ENCODE measurements at places on chromosomes 11 and 22. TPM values are rescaled to one million over a fixed set of nuclear protein-coding genes. Genes with fewer than 3 reads are reported as not detected.

- H3K4me1 ChIP-seq, result no peaks in the 10 kb centered on the region
- H3K27me3 ChIP-seq, result peaks cover 4% of the 10 kb centered on the region
- no peak for DNase-seq
- H3K27ac ChIP-seq, result no peak overlapping the region
- H3K36me3 ChIP-seq, result no peaks in the 10 kb centered on the region
- H3K4me3 ChIP-seq, result no peak overlapping the region
Measured at GRCh38 chr11:35390737-35391682, 28.3 kb downstream of the SLC1A2 start.

- no peaks in the 10 kb centered on the region for H3K27me3 ChIP-seq
- no peak overlapping the region for H3K27ac ChIP-seq
- DNase-seq, result no peak
- no peak overlapping the region for H3K4me3 ChIP-seq
- H3K4me1 ChIP-seq, result peaks cover 25% of the 10 kb centered on the region
- H3K36me3 ChIP-seq, result no peaks in the 10 kb centered on the region
Measured at GRCh38 chr11:3934658-3935057, 79.2 kb downstream of the STIM1 start.

DNA sequence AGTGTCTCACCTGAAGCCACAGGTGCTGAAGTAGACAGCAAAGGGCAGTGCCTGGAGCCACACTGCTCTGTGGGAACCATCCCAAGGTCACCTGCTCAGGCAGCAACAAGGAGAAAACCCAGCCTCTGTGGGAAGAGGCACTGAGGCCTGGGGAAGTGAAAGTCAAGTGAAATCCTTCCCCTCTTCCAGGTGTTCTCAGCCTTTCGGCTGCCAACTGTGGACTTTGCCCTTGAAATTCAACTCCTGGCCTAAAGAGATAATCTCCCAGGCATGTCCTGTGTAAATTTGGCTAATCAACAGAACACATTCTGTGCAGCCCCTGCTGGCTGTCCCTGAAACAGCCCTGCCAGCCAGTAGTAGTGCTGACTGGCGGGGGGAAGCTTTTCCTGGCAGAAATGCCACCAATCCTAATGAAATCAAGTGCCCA, 112.1 kb downstream of the RPL27A start:
- DNase-seq, result no peak
- no peaks in the 10 kb centered on the region for H3K27me3 ChIP-seq
- H3K27ac ChIP-seq, result no peak overlapping the region
- no peaks in the 10 kb centered on the region for H3K4me1 ChIP-seq

DNA sequence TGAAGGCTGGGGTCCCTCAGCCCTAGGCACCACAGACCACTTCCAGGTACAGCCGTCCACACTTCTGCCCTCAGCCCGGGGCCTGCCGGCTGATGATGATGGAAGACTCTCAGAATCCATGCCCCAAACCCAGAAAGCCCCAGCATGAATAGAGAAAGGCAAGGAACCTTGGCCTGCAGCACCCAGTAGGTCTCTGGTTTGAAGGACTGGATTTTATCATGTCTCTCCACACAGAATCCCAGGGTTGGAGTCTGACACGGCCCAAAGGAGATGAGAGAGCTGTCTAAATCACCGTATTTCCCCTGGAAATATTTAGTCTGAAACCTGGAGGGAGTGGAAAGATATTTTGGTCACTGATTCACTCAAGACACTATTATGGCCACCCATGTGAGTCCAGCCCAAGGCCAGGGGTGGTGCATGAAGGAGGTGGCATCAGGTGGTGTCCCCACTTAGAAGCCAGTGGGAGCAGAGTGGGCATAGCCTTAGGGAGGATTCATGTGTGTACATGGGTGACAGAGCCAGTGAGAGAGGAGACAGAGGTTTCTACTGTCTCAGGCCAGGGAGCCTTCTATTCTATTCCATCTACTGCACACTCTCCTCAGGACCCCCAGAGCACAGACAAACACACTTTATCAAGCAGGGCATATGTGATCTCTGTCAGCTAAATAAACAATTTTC, 14.0 kb downstream of the TOP3B start:
- no peaks in the 10 kb centered on the region for H3K27me3 ChIP-seq
- no peak overlapping the region for H3K27ac ChIP-seq
- H3K4me1 ChIP-seq, result no peaks in the 10 kb centered on the region
- H3K4me3 ChIP-seq, result no peak overlapping the region

DNA sequence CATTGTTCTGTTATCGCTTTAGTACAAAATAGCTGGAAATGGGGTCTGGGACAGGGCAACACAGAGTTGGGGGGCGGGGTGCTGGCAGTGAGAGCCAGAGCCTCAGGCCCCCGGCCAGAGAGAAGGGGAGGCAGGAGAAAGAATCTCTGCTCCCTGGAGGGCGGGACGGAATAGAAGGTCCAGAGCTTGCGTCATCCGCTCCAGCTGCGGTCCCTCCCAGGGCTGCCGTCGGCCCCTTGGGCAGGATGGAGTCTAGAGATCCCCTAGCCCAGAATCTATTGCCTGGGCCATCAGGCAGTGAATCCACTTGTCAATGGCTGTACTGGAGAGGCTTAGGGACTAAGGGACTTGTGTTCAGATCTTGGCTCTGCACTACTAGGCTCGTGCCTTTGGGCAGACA, 5.0 kb downstream of the TP53I11 start:
- H3K36me3 ChIP-seq, result no peaks in the 10 kb centered on the region
- DNase-seq, result no peak
- H3K27ac ChIP-seq, result no peak overlapping the region
- H3K4me1 ChIP-seq, result peaks cover 2% of the 10 kb centered on the region
- H3K27me3 ChIP-seq, result no peaks in the 10 kb centered on the region

GRCh38 chr11:2577031-2577990, 122.5 kb downstream of the KCNQ1OT1 start:
- H3K36me3 ChIP-seq, result no peaks in the 10 kb centered on the region
- no peak for DNase-seq
- H3K27me3 ChIP-seq, result no peaks in the 10 kb centered on the region
- no peak overlapping the region for H3K4me3 ChIP-seq
- no peak overlapping the region for H3K27ac ChIP-seq

- H3K4me3 ChIP-seq, result no peak overlapping the region
- peaks cover 18% of the 10 kb centered on the region for H3K27me3 ChIP-seq
- peaks cover 73% of the 10 kb centered on the region for H3K4me1 ChIP-seq
- no peak overlapping the region for H3K27ac ChIP-seq
- no peak for DNase-seq
- no peaks in the 10 kb centered on the region for H3K36me3 ChIP-seq
Measured at GRCh38 chr11:69294571-69295078, 670 bp downstream of the MYEOV start.

- no peaks in the 10 kb centered on the region for H3K36me3 ChIP-seq
- DNase-seq, result no peak
- peaks cover 7% of the 10 kb centered on the region for H3K27me3 ChIP-seq
- no peak overlapping the region for H3K27ac ChIP-seq
- H3K4me1 ChIP-seq, result peaks cover 10% of the 10 kb centered on the region
Measured at GRCh38 chr11:95084509-95084908, 5.1 kb upstream of the ENDOD1 start.

- H3K27ac ChIP-seq, result no peak overlapping the region
- no peak overlapping the region for H3K4me3 ChIP-seq
- H3K27me3 ChIP-seq, result no peaks in the 10 kb centered on the region
- H3K4me1 ChIP-seq, result no peaks in the 10 kb centered on the region
- DNase-seq, result no peak
- no peaks in the 10 kb centered on the region for H3K36me3 ChIP-seq
Measured at GRCh38 chr11:132686886-132687285, 845.4 kb downstream of the OPCML start.

DNA sequence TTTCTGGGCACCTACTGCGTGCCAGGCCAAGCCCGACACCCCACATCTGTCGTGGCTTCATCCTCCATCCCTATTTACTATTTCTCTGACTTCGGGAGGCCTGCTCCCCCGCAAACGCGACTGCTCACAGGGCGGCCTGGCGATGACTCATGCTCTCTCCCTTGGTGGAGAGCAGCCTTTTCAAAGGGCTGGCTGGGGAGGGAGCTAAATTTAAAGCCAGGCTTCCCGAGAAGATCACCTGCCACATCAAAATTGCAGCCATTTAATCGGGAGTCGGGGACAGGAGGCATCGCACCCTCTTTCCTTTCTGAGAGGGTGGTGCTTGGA, 24.9 kb upstream of the SHISAL1 start:
- H3K27me3 ChIP-seq, result peaks cover 45% of the 10 kb centered on the region
- H3K4me3 ChIP-seq, result no peak overlapping the region
- H3K36me3 ChIP-seq, result no peaks in the 10 kb centered on the region
- DNase-seq, result no peak

DNA sequence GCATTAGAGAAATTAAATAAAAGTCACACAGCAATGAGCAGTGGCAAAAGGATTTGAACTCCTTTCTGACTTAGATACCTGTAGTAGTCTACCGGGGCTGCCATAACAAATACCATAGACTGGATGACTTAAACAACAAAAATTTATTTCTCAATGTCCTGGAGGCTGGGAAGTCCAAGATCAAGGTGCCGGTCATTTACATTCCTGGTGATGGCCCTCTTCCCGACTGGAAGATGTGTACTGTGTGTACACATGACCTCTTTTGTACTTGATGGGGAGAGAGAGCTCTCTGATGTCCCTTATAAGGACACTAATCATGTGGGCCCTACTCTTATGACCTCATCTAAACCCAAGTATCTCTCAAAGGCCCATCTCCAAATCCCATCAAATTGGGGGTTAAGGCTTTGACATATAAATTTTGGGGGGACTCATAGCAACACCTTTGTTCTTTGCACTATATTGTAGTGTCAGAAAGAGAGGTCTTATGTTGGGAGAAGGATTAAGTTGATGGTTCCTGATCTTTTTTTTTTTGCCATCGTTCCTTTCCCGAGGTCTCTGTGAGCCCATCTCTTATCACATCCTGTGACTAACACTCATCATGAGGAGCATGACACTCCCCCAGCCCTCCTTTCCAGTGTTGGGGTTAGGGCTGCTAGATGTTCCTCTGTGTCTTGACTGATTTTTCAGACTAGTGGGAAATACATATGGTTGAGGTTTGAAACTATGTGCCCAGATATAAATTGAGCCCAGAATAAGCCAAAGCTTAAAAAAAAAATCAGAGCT, 104.3 kb downstream of the TRAF6 start:
- peaks cover 13% of the 10 kb centered on the region for H3K4me1 ChIP-seq
- H3K4me3 ChIP-seq, result no peak overlapping the region
- no peak for DNase-seq
- no peak overlapping the region for H3K27ac ChIP-seq
- no peaks in the 10 kb centered on the region for H3K36me3 ChIP-seq
- H3K27me3 ChIP-seq, result peaks cover 4% of the 10 kb centered on the region

- H3K27ac ChIP-seq, result no peak overlapping the region
- peaks cover 9% of the 10 kb centered on the region for H3K4me1 ChIP-seq
- H3K36me3 ChIP-seq, result no peaks in the 10 kb centered on the region
- H3K4me3 ChIP-seq, result no peak overlapping the region
- DNase-seq, result no peak
Measured at GRCh38 chr22:46596819-46597218, 23.4 kb upstream of the GRAMD4 start.

- no peaks in the 10 kb centered on the region for H3K4me1 ChIP-seq
- H3K36me3 ChIP-seq, result no peaks in the 10 kb centered on the region
- H3K27me3 ChIP-seq, result no peaks in the 10 kb centered on the region
- no peak for DNase-seq
Measured at GRCh38 chr22:24693379-24693778, 81.1 kb downstream of the PIWIL3 start.

DNA sequence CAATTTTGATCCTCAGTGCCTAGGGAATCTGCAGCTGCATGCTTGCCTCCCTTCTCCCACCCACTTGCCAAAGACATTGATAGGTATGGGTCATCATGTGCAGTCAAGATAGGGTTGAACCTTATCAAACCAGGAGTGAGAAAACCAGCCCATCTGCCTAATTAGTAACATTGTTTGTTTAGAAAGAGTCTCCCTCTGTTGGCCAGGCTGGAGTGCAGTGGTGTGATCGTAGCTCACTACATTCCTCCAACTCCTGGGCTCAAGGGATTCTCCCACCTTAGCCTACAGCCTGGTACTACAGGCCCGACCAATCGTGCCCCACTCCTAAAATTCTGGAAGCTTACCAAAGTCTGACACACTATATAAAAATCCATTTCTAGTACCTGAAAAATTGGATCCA, 4.6 kb downstream of the C11orf71 start:
- H3K4me1 ChIP-seq, result peaks cover 8% of the 10 kb centered on the region
- no peaks in the 10 kb centered on the region for H3K36me3 ChIP-seq
- H3K27ac ChIP-seq, result no peak overlapping the region
- no peak for DNase-seq

DNA sequence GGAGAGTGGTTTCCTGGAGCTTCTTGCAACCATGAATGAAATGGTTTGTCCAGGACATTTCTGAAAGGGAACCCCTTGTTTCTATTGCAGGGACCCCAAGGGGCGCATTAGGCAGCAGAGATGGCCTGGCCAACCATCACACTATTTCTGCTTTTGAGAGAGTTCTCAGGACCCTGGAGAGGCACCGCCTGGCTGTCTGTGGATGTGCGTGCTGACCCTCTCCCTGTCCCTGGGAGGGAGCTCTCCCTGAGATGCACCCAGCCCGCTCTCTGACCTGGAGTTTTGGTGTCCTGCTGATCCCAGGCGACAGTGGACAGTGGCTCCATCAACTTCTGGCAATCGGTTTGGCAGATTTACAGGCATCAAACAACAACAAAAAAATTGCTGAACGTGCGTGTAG, 80.3 kb upstream of the SLC22A12 start:
- no peaks in the 10 kb centered on the region for H3K4me1 ChIP-seq
- H3K36me3 ChIP-seq, result no peaks in the 10 kb centered on the region
- H3K4me3 ChIP-seq, result no peak overlapping the region
- H3K27me3 ChIP-seq, result peaks cover 24% of the 10 kb centered on the region
- H3K27ac ChIP-seq, result no peak overlapping the region

- no peak for DNase-seq
- no peaks in the 10 kb centered on the region for H3K27me3 ChIP-seq
Measured at GRCh38 chr11:12494699-12495098, 117.3 kb downstream of the PARVA start.

Gene DCHS1
- total RNA-seq, result 4.9 TPM

Gene KRTAP5-8
- not detected for total RNA-seq

Gene SMCO4
- 2.2 TPM for total RNA-seq

Gene NUDT8
- total RNA-seq, result 1.5 TPM

Gene PRODH
- not detected for total RNA-seq

Gene FGF4
- not detected for total RNA-seq

Gene OR51B2
- not detected for total RNA-seq

Gene OR6A2
- not detected for total RNA-seq

Gene P2RY6
- total RNA-seq, result 1.4 TPM

Gene CAPRIN1
- total RNA-seq, result 148 TPM

Gene NRIP3
- 2.7 TPM for total RNA-seq

All from T-cell (primary cell).